Naive B cell (primary cell): ENCODE measurements at places on chromosomes 2 and 18.

DNA sequence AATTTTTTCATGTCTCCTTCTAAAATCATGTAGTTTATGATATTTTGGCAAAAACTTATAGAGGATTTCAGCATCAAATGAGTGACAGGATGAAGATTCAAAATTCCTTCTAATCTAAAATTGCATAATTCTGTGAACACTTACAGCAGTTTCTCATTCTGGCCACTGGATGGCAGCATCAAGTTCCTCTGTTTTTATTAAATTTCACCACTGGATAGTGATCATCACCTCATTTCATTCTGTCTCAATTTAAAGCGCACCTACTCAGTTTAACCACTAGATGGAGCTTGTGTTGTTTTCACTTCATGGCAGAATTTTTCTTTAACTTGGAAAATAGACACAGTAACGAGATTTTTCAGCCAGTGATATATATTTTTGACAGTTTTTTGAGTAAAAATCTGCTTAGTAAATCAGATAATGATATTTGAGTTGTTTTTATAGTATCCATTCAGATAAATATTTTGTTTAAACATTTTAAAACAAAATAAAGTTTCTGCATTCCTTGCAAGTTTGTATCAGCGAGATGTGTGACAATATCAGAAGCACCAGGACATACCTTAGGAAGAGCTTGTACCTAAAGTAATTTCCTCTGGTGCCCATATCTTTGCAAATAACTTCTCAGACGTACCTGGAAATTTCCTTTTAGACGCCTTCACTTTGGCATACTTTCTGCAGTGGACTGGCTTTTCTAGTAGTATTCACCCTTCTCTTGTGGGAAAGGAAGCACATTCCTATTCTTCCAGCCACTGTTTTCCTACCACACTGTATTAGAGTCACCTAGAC lies 94.7 kb upstream of the ARHGAP15 start:
- DNase-seq = peak; percentile 72

DNA sequence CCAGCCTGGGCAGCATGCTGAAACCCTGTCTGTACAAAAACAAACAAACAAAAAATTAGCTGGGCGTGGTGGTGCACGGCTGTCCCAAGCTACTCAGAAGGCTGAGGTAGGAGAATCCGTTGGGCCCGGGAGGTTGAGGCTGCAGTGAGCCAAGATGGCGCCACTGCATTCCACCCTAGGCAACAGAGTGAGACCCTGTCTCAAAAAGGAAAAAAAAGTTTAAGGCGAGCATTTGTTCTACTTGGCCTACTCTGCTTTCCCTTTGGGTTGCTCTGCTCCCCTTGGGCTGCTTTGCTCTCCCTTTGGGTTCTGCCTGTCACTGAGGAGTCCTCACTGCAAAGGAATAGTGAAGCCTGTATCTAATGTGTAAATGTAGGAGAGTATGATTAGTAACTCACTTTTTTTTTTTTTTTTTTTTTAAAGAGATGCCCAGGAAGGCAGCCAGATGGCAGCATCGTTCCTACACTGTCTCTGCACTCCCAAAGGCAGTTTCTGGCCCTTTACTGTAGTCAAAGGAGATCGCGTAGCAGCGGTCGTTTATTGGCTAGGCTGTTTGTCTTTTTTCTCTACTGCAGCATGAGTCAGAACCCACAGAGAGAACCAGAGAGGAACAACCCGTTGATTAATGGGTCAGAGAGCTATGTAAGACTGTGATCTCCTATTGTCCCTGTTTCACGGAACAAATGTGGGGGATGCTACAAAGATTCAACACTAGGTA lies 118.3 kb upstream of the CWC22 start:
- peak; percentile 15 for DNase-seq

GRCh38 chr2:240013343-240013742 lies 11.8 kb downstream of the NDUFA10 start:
- DNase-seq = no peak

DNA sequence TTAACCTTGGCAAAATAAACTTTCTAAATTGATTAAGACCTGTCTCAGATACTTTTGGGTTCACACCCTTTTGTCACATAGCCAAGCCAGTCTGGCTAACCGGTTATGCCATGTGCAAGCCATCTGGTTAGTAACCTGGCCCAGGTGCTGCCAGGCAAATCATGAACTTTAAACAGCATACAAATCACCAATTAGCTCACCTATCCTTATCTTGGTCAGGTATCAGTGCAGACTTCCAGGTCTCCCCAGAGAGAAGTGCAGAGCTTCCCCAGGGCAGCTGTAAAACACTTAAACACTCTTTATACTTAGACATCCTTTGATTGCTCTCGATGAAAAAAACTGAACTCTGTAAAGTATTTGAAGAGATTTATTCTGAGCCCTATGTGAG lies 14.9 kb upstream of the MC5R start:
- no peak for DNase-seq
